Stimulated activated CD8-positive, alpha-beta memory T cell treated with anti-CD3 and anti-CD28 coated beads, Interleukin-15, amount 100 ng/mL, for 4 hours (primary cell): ENCODE measurements at places on chromosomes 11 and 22.
A peak's percentile ranks its signal among the peaks of the same experiment; 100 is the strongest.

DNA sequence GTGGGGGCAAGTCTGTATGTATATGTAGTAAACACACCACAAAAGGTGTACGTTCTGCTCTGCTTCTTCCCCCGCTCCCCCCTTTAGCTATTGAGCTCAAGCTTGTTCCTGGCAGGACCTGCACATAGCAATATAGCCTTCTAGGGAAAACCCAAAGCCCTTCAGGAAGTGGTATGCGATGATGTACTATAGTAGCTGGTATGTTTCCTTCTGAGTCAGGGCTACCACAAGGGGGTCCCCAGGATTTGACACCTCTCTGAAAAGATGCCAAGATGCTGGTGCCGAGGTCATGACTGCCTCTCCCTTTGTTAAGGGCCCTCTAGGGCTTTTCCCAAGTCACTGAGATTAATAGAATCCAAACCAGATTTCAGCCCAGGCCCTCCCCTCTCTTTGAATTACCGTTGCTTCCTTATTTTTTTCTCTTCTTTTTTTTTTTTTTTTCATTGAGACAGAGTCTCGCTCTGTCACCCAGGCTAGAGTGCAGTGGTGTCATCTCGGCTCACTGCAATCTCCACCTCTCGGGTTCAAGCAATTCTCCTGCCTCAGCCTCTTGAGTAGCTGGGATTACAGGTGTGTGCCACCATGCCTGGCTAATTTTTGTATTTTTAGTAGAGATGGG lies 268.4 kb downstream of the ETS1 start:
- peak; percentile 46 for DNase-seq

- DNase-seq: peak; percentile 63
Observed at GRCh38 chr11:117985953-117986887, at the start of gene IL10RA. IL10RA (plus strand) TSS chr11:117986394; CDS start chr11:117986468, 74 bp downstream.

- DNase-seq: no peak
Observed at GRCh38 chr11:119729951-119730613, 1.1 kb upstream of the NECTIN1 start.

GRCh38 chr11:65471447-65471891 lies 27.4 kb upstream of the MALAT1 start:
- no peak for DNase-seq

GRCh38 chr11:101022256-101022655 lies 107.4 kb downstream of the PGR start:
- DNase-seq: no peak

DNA sequence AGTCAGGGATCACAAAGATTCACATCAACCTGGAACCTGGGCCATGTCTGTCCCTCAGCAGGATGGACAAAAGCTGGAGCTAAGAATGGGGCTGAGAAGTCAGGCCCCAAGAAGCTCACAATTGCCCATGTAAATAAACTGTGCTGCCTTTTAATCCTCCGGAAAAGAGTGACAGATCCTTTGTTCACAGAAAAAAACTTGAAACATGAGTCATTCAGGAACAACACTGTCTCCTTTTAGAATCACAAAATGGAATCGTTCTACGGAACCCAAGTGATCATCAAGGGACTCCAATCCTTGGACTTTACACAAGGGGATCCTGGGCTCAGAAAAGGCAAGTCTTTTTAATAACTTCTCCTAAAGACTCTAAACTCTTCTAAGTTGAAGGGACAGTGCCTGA lies 36.1 kb downstream of the RELT start:
- no peak for DNase-seq

DNA sequence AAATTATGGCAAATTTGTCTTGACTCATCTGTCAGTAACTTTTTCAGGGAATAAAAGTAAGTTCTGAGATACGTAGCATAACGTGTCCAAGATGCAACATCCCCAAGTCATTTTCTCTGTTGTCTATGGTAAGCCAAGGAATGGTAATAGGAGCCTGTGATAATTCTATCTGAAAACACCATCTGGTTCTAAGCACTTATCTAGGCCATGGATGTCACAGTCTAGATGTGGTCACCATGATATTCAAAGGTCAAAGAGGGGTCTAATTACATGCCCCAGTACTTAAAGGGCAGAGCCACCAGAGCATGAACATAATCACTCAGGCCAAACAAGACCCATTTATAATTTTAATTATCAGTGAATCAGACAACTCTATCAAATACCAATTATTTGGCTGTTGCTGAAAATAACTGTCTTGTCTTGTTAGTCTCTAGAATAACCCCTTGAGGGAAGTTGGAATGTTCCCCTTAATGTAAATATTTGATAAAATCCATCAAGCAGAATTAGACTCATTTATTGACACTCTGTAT lies 225.1 kb upstream of the MPPED2 start:
- no peak for DNase-seq

DNA sequence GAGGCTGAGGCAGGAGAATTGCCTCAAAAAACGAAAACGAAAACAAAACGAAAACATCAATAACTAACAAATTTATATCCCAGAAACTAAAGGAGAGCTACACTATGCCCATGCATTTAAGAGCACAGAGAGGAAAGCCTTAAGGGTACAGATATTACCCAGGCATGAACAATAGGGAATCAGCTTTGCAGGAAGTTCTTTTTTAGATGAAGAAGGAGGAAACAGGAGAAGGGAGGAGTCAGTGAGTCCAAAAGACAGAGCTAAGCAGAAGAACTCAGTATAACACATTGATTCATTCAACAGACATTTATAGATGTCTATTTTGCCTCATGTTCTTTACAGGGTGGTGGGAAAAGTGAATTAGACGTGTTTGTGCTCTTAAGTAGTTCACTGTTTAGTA lies 8.3 kb downstream of the MRPL17 start:
- DNase-seq: no peak
